ENCODE measurements at places on chromosomes 1 and 21.

GRCh38 chr1:220810179-220810653, 23.5 kb downstream of the MTARC1 start:
- DNase-seq = no peak

DNA sequence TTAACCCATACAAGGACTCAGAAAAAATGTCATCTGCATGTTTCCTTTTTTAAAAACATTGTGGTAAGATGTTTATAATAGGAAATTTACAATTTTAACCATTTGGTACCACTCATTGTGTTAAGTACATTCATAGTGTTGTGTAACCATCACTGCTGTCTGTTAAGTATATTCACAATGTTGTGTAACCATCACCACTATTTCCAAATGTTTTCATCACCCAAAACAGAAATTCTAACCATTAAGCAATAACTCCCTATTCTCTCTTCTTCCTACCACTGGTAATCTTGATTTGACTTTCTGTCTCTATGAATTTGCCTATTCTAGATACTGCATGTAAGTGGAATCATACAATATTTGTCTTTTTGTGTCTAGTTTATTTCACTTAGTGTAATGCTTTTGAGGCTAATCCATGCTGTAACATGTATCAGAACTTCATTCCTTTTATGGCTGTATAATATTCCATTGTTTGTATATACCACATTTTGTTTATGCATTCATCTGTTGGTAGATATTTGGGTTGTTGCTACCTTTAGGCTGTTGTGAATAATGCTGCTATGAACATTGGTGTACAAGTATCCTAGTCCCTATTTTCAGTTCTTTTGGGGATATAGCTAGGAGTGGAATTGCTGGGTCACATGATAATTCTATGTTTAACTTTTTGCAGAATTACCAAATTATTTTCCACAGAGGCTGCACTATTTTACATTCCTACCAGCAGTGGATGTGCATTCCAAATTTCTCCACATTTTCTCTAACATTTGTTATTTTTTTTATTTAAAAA, 14.1 kb downstream of the HIPK1 start:
- DNase-seq = no peak

GRCh38 chr21:39904457-39904856, 37.2 kb downstream of the PCP4 start:
- DNase-seq = no peak

DNA sequence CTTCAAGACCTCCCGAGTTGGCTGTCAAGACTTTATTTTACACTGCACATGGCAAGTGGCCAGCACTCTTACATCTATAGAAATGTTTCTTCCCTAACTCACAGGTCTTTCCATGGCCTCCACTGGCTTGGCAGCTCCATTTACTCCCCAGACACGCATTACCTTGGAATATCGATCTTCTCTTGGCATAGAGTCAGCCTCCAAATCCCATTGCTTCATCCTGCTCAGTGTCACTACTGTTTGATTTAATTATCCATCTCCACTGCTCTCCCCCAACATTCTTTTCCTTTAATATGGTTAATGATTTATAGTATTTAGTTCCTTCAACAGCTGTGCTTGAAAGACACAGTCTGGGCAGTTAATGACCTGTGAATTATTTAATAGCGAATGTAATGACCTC, 241.2 kb upstream of the MAP1LC3C start:
- no peak for DNase-seq

- no peak for DNase-seq
Observed at GRCh38 chr1:5884110-5884509, 108.1 kb downstream of the NPHP4 start.

- no peak for DNase-seq
Observed at GRCh38 chr1:33718186-33718585, 145.7 kb upstream of the HMGB4 start.

GRCh38 chr1:186849271-186849671, 20.5 kb downstream of the PLA2G4A start:
- DNase-seq = no peak

GRCh38 chr1:204834336-204834735, 36.3 kb upstream of the NFASC start:
- DNase-seq = no peak

GRCh38 chr1:65266476-65266875, 42.9 kb upstream of the DNAJC6 start:
- DNase-seq = no peak

- no peak for DNase-seq
Observed at GRCh38 chr1:157133426-157133825, 4.8 kb downstream of the ETV3 start.

GRCh38 chr1:47479664-47480063, 41.8 kb downstream of the FOXD2 start:
- no peak for DNase-seq

DNA sequence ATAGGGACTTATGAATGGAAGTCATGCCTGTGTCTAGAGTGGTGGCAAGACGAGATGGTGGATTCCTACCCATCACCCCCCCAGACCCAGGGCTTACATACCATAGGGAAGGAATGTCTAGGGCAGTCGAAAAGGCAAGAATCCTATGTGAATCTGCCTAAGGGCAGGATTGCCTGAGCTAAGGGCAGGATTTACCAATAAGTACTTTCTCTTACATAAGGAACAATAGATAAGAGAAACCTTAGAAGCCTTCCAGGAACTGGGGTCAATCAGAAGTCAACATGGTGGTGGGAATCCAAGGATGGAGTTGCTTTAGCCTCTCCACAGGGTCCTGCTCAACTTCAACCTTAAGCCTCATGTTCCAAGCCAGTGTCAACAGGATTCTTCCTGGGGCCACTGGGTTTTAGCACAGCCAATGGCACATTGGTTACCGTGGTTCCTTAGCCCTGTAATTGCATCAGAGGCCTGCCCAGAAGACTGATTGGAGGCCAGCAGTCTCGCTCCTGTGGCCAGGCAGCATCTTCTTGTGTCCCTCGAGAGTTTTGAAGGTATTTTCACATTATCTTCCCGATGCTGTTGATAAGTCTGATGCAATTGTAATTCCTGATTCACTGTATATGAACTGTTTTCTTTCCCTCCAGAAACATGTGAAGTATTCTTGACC, 20.7 kb downstream of the BACE2 start:
- no peak for DNase-seq

GRCh38 chr1:235404190-235404589, 37.0 kb downstream of the TBCE start:
- no peak for DNase-seq

- DNase-seq = no peak
Observed at GRCh38 chr1:215228193-215228592, 145.7 kb downstream of the KCNK2 start.

DNA sequence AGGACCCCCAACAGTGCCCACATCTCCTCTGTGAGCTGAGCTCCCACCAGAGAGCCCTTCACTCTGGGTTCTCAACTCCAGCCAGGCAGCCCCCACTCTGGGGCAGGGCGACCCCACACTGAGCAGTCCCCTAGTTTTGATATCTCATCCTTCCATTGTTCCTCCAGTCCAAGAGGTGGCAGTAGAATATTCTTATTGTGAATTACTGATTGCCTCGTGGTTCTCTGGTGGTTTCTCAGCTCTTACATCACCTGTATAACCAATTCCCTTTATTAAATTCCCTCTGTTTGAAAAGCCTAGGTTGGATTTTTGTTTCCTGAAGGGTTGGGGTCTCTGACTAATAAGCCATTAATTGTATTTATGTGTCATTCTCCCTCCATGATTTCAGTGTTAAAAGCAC, 407.5 kb downstream of the SETD4 start:
- DNase-seq = no peak

- no peak for DNase-seq
Observed at GRCh38 chr1:226223786-226224244, 351 bp downstream of the MIXL1 start.

DNA sequence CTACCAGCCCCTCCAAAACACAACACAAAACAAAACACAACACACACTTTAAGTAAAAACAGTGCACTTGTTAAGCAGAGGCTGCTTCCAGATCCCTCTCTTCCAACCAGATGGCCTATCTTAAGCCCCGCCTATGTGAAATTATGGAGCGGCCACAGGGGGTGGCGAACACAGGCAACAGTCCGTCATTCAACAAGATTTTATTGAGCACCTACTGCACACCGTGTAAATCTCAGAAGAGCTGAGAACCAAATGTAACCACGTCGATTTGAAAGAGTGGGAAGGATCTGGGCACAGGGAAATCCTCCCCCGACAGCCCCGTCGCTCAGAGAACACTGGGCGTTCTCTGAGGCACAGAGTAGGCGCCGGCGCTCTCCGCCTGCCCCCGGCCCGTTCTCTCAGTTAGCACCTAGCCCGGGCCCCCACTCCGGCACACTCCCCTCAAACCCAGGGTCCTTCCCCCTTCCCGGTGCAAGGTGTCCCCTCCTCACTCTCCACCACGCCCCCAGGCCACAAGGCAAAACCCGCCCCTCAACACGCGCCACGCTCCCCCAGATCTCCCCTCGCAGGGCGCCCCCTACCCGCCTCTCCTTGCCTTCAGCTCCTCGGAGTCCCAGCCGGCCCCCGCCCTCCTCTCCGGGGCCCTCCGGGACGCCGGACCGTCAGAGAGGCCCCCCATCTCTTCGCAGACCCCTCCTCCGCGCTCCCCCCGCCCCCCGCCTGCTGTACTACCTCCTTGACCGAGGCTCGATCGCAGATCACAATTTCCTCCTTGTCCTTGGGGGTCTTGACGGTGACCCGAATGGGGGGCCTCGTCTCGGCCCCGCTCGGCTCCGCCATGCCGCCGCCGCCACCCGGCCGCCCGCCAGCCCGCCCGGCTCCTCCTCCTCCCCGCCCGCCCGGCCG, 483 bp downstream of the UBQLN4 start:
- DNase-seq = no peak

DNA sequence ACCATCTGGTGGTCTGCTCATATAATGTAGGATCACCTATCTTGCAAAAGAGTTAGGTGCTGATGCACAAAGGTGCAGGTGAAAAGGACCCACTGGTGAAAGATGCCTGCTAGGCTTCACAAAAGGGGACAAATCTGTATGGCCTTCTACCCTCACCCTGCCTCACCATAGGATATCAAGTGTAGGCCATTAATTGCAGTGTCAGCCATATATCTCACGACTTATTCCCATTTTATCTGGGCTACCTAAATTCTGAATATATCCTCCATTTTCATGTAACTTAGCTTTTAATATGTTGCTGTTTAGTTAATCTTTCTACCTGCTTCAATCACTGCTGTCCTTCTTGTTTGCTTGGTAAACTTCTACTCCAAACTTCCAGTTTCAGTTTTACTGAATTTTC, 84.2 kb upstream of the DPH5 start:
- DNase-seq = no peak

GRCh38 chr1:84834419-84835064, 58.5 kb downstream of the LPAR3 start:
- DNase-seq = no peak

- no peak for DNase-seq
Observed at GRCh38 chr1:24477309-24477708, 25.3 kb upstream of the RCAN3 start.

GRCh38 chr1:21853131-21853427, 41.0 kb downstream of the LDLRAD2 start:
- no peak for DNase-seq

GRCh38 chr1:45510036-45510971, 10.2 kb downstream of the MMACHC start:
- no peak for DNase-seq

DNA sequence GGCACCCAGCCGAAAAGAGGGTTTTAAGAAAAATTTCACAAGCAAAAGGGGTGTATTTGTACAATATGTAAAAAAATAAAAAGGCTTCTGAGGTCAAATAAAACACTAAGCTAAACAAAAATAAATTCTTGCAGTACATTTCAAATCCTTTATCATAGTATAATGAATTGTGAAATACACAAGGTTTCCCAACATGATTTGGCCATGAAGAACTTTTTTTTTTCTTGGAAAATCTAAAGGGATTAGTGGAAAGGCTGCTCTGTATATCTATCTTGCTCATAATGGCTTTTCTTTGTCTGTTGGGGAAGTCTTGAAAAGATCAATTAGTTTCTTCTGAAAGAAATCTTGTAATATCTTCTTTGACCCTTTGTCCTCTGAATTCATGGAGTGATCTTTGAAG, 593.4 kb downstream of the PLPP3 start:
- no peak for DNase-seq

- DNase-seq = no peak
Observed at GRCh38 chr1:112544011-112544688, 35.4 kb downstream of the WNT2B start.

GRCh38 chr1:172916116-172916515, 134.6 kb downstream of the TNFSF18 start:
- DNase-seq = no peak

DNA sequence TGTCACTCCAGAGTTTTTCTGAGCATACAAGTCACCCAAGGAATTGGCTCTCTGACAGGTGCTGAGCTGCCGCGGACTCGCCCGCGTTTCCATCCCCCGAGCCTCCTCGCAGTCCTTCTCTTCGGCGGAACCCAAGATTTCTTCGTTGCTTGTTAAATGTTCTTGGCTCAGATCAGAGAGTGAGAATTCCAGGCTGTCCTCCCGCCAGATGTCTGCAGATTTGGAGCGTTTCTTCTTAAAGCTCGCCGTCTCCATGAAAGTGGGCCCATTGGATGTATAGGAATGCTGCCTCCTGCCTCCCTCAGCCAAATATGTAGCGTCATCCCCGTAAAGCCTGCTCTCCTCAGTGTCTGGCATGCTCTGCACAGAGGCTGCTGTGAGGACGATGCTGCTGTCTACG, 77.8 kb downstream of the TIAM1 start:
- no peak for DNase-seq

DNA sequence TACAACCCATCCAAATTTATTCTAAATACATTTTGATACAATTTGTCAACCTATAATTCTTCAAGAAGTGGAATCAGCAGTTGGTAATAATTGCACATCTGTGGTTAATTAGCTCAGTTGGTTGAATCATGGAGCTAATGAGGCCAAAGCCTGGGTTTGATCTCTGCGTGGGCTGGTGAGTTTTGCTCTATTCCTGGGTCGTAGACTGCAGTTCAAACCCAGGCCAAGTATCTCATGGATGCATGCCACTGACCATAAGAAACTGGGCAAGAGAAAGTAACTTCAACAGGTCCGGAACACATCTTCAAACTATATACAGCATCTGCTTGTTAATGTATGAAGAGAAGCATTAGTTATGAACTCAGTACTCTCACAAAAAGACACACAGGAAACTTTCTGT, 779.7 kb downstream of the USP25 start:
- no peak for DNase-seq

- DNase-seq = no peak
Observed at GRCh38 chr21:39686646-39687468, 58.1 kb upstream of the IGSF5 start.

DNA sequence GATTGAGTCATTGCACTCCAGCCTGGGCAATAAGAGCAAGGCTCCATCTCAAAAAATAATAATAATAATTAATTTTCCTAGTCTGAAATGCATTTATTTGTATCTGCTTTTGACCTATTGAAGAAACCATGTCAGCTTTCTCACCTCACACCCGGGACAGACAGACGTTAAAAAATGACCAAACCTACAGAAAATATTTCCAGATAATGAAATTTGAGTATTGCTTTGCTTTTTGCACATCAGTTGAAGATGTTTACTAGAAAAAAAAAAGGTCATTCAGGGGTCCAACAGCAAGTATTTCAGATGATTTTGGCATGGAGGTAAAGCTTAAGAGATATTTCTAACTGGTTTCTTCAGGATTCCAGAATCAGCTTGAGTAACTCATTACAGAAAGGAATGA, at the start of gene OR6K6:
OR6K6 (plus strand) TSS at position 301 of the 400 bp plus-strand sequence. CDS start 168 bp downstream, outside the sequence.
- no peak for DNase-seq
